EL (cell line): ENCODE measurements at places on chromosomes 16 and 17.
A peak's percentile ranks its signal among the peaks of the same experiment; 100 is the strongest.

DNA sequence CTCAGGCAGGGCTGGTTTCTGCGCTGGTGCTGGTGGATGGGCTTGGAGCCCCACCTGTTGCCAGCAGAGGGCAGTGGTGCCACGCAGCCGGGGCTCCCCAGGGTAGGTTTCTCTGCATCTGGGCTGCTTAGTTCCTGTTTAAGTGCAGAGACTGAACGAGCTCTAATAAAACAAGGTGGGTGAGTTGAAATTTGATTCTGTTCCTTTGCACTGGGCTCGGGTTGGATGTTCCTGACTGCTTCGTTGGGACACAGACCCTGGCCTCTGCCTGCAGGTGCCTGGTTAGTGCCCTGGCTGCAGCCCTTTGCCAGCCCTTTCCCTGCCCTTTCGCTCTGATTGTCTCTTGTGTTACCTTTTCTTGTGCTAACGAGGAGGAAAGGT, 30.0 kb downstream of the TBCD start:
- DNase-seq = peak; percentile 69

- DNase-seq = peak; percentile 19
Observed at GRCh38 chr16:23650674-23651416, 9.6 kb downstream of the DCTN5 start.

- no peak for DNase-seq
Observed at GRCh38 chr17:61018938-61019337, 341.3 kb downstream of the BCAS3 start.

- no peak for DNase-seq
Observed at GRCh38 chr16:50400312-50400966, 31.7 kb upstream of the BRD7 start.
